ENCODE measurements at places on chromosomes 16 and 17. TPM values are rescaled to one million over a fixed set of nuclear protein-coding genes. Genes with fewer than 3 reads are reported as not detected.

GRCh38 chr17:75661531-75661930 lies 5.4 kb downstream of the RECQL5 start:
- H3K36me3 ChIP-seq = peaks cover 21% of the 10 kb centered on the region
- H3K27ac ChIP-seq = no peak overlapping the region
- no peak for DNase-seq
- no peak overlapping the region for H3K4me3 ChIP-seq

The TACO1 gene
- 17.1 TPM for total RNA-seq

The PIK3R6 gene
- not detected for total RNA-seq

The MRPL12 gene
- 36.4 TPM for total RNA-seq
